ENCODE measurements at places on chromosomes 7 and 10. TPM values are rescaled to one million over a fixed set of nuclear protein-coding genes. Genes with fewer than 3 reads are reported as not detected.
A peak's percentile ranks its signal among the peaks of the same experiment; 100 is the strongest.

DNA sequence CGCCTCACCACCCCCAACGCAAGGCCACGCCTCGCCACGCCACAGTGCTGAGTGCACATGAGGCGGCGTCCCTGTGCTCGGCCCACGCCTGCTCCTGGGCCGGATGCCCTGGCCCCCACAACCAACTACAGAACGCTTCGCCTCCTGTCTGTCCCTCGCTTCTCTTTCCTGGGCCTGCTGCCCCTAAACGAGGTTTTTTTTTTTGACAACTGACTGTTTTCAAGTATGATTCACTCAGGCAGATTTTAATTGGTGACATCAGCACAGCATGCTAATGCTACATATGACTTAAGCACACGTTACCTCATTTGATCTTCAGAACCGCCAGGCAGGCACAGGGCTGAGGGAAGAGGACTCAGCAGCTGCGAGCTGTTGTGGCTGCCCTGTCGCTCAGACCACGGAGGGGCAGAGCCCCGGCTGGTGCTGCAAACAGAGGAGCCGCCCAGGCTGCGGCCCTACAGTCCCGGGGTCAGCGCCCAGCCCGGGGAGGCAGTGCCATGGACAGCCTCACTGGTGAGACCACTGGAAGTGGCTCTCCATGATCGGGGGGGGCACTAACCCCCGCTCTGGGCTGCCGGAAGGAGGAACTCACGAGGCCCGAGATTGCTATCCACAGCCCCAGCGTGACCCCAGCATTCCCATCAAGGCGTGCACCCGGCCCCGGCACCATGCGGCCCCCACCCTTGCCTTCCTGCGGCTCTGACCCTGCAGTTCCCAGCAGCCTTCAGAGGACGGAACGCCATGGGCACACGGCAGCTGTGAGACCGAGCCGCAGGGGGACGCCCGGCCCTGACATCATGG is 212.8 kb downstream of the MAD1L1 start:
- DNase-seq: no peak

DNA sequence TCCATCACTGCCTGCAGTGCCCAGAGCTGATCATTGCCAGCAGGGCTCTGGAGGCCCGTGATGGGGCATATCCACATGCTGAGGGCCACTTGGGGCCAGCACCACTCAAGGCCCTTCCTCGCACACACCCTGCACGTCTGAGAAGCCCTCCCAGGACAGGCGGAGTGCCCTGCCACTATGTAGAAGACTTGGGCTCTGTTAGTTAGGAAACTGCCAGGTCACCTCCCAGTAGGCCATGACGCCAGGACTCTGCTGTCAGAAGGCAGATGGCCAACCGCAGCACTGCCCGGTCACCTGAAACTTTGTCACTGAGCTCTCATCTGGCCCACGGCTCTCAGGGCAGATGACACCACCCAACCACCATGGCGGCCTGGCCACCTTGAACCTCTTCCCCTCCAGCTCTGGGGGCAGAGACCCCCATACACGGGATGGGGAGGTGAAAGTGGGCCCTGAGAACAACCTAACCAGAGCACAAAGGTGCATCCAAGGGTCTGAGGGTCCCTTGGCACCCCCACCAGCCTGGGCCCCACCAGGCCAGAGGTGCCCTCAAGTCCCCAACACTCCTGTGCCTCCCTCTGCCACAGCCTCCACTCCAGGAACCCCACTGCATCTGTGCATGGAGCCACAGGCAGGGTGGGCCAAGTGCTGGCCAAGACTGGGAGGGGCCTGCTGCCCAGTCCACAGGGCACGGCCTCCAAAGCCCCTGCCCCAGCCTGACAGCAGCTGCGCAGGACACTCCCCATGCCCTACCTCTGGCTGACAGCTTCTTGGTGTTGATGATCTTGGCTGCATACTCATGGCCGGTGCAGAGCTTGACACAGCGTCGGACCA is 41.8 kb downstream of the CAMK2B start:
- peak; percentile 10 for DNase-seq

- no peak for DNase-seq
Measured at GRCh38 chr7:27950123-27950522, 210.2 kb downstream of the TAX1BP1 start.

GRCh38 chr10:69172241-69172982 is 7.6 kb upstream of the SUPV3L1 start:
- no peak for DNase-seq

DNA sequence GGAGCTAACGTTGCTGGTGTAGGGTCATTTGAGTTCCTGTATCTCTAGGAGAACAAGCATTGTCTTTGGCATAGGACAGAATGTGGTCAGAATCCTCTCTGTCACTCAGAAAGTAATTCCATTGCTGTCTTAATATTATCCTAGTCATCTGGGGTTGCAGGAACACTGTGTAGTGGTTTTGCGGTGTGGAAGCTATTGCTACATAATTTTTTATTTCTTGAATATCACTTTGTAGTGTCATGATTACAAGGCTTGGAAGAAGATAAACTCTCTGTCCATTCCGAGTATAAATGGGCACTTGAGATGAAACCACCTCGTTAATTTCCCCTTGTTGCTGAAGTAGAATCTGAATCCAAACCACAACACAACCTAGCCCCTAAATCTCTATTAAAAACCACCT is 919.2 kb downstream of the LRMDA start:
- no peak for DNase-seq

DNA sequence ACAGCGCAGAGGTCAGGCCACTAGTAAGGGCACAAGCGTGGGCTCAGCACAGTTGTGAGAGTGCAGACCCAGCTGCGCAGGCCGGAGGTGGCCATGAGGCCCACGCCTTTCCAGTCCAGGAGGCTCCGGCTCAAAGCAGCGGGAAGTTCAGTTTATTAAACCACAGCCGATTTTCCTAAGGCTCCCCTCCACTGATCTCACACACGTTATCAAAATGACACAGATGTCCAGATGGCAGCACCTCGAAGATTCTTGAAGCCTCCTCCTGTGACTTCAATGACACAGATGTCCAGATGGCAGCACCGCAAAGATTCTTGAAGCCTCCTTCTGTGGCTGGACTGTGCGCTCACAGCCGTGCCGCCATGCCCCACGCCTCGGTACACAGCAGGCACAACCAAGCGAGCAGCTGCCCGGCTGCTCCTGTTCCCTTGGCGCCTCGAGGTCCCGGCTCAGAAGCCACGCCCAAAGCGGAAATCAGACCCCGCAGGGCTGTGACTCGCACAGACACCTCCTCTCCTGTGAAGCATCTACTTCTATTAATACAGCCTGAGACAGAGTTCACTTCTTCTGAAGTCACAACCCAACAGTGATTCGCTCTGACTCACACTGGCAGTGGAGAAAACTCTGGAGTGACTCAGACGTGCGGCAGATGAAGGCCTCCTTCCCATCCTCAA is 122.7 kb downstream of the MAD1L1 start:
- no peak for DNase-seq

GRCh38 chr10:132066186-132066585 is 440 bp downstream of the JAKMIP3 start:
- no peak for DNase-seq

DNA sequence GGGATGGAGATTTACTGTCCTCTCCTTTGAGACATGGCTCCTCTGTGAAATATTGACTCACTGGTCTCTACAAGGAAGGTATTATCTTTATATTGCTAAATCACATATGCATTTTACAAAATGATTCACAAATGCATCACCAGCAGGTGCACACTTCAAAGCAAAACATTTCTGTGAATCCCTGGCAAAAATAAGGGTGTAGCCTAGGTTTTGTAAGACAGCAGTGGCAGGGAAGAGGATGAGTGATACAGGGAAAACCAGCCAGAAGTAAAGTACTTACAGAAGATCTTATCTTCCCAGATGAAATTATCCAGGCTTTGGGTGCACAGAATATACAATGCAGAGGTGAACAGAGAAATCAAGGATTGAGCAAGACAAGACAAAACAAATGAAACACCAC is 1094.6 kb downstream of the GATA3 start:
- no peak for DNase-seq

DNA sequence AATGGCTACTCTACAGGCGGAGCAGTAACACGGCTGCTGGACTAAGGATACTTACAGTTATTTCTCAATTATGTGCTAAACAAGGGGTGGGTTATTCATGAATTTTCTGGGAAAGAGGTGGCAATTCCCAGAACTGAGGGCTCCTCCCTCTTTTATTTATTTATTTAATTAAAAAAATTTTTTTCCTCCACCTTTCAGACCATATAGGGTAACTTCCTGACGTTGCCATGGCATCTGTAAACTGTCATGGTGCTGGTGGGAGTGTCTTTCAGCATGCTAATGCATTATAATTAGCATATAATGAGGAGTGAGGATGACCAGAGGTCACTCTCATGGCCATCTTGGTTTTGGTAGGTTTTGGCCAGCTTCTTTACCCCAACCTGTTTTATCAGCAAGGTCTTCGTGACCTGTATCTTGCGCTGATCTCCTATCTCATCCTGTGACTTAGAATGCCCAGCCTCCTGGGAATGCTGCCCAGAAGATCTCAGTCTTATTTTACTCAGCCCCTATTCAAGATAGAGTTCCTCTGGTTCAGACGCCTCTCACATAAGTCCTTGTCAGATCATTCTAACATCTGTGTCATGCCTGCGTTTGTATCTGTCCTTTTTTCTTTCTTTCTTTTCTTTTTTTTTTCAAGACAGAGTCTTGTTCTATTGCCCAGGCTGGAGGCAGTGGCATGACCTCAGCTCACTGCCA is 15.9 kb upstream of the STOX1 start:
- no peak for DNase-seq

DNA sequence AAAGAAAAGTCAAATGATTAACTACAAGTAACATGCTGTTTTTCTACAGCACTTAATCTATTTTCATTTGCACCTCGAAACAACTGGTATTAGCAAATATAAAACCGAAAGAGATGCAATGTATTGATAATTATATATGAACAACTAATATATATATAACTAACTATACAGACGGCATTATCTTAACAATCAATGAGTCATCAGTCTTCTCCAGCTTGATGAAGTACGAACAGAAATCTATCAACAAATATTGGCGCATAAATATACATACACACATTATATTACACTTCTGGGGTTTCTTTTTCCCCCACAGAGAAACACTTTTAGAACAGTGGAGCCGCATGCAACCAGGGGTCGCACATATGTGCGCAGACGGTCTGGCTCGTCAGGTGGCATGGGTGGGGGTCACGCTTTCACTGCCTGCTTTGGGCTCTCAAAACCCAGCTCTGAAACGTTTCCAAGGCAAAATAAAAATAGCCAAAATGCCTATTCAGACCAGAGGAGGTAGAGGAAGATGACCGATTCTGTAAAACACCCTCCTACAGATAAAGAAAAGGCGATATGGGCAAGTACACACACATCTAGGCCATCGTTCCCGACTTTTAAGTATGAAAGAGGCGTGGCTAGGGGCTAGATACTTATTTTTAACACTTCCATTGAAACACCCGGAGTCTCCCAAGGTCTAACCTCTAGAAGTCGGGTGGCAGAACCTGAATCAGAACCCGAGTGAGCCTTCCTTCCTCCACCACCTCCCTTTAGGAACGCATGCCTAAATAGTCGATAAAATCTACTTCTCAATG is 1.7 kb downstream of the ARHGAP12 start:
- DNase-seq: peak; percentile 54

DNA sequence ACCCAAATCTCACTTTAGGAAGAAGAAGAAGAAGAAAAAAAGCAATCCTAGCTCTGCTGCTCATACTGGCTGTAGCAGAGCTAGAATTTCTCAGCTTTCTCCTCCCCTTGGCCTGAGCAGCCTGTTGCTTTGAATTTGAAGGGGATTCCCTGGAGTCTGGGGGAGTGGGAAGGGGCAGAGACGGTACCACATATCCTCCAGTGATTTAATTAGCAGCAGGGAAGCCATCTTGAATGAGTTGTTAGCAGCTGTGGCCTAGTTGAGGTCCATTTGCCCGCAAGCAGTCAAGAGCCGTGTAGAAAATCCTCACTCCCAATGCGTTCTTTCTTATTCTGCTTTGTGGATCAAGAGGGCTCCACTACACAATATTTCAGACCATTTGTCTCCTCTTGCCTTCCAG is 16.5 kb downstream of the PDE6C start:
- DNase-seq: no peak

The CNPY1 gene
- not detected for total RNA-seq

The MSMB gene
- not detected for total RNA-seq

The ITIH5 gene
- total RNA-seq: 0.29 TPM

The CYP3A5 gene
- total RNA-seq: not detected

The BLVRA gene
- total RNA-seq: 63.4 TPM

The MICALL2 gene
- total RNA-seq: 28.0 TPM

The FAS gene
- 0.69 TPM for total RNA-seq
